ENCODE measurements at places on chromosomes 1 and 21. TPM values are rescaled to one million over a fixed set of nuclear protein-coding genes. Genes with fewer than 3 reads are reported as not detected.

GRCh38 chr1:246165826-246166709 is 341.0 kb downstream of the SMYD3 start:
- DNase-seq, result no peak

GRCh38 chr21:16085421-16085820 is 355.6 kb downstream of the USP25 start:
- no peak for DNase-seq

DNA sequence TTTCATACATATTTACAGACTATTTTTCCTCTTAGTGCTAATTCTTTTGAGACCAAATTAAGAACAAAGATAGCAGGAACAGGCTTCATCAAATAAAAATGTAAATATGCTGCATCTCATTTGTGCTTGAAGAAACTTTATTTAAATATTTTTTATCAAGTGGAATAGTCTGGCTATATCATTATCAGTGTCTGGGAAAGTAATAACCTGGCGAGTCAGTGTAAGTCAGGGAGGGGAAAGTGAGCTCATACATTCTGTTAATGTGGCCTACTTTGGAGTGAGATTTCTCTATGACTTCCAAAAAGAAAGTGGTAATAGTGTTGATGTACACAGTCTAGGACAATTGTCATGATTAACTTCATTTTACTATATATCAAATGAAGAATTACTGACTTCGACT is 1045.1 kb downstream of the ADGRL2 start:
- DNase-seq, result no peak

DNA sequence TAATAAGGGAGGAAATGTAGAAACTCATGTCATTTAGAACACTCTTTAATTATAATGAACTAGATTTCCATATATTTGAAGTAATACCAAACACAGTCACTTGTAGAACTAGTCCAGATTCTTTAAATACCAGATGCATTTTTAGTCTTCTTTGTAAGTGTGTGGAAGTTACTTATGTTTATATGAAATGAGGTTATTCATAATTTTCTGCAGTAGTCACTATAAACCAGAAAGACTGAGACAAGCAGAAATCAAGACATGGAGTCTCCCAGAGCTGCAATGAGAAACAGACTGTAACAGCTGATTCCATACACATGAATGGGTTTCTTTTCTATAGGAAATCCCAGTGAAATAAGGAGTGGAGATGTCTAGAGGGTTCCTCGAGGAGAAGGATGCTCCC is 216.6 kb upstream of the ZP4 start:
- no peak for DNase-seq

AQP10 gene
- total RNA-seq, result 0.47 TPM

- no peak for DNase-seq
These were observed 799 bp upstream of the TMOD4 start for GRCh38 chr1:151176514-151177045.

Data from lower lobe of right lung (tissue), 2 donors.